Left ventricle myocardium superior (tissue), 1 donor: ENCODE measurements at places on chromosomes 5 and 9. TPM values are rescaled to one million over a fixed set of nuclear protein-coding genes. Genes with fewer than 3 reads are reported as not detected.

DNA sequence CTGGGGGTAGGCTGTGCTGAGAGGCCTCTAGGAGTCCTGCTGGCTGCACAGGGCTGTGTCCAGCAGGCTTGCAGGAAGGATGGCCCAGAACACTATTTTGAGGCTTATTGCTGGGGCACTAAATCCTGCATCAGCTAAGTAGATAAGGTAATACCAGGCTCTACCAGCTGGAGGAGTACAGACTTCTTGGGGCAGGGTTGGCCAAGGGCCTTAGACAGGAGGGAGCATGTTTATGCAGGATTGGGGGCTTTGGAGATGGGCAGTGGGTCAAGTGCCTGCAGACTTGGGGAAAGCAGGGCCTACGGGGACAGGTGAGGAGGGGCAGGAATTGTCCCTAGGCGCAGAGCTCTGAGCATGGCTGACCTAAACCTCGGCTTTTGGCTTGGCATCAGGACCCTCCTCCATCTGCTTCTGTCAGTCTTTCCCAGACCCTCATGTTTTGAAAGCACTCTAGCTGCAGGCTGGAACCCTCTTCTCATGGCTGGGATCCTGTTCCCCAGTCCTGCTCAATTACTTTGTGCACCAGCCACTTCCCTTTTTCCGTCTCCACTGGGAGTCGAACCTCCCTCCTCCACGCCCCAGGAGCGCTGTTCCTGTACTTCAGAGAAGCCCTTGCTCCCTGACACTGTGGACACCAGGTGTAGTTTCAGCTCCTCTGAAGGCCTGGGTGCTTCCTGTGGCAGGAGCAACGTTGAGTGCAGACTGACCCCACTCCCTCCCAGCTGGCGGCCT, 61.0 kb upstream of the SPTLC1 start:
- no peak for DNase-seq

DNA sequence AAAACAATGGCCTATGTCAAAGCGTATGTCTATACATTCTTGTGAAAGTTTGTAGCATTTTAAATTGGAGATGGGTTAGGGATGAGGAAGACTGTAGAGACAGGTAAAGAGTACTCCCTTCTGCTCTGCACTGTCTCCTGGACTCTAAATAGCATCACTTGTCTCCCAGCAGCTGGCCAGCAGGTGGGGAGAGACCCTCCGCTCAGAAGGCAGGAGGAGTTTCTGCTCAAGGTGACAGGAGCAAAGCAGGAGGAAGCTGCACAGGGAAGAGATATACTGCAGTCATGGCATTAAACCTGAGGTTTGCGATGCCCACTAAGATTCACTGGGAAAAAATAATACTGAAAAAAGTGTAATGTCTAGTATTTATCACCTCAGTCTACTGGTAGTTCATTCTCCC, 10.7 kb upstream of the ASTN2 start:
- DNase-seq = no peak

The NIM1K gene
- 0.20 TPM for total RNA-seq

DNA sequence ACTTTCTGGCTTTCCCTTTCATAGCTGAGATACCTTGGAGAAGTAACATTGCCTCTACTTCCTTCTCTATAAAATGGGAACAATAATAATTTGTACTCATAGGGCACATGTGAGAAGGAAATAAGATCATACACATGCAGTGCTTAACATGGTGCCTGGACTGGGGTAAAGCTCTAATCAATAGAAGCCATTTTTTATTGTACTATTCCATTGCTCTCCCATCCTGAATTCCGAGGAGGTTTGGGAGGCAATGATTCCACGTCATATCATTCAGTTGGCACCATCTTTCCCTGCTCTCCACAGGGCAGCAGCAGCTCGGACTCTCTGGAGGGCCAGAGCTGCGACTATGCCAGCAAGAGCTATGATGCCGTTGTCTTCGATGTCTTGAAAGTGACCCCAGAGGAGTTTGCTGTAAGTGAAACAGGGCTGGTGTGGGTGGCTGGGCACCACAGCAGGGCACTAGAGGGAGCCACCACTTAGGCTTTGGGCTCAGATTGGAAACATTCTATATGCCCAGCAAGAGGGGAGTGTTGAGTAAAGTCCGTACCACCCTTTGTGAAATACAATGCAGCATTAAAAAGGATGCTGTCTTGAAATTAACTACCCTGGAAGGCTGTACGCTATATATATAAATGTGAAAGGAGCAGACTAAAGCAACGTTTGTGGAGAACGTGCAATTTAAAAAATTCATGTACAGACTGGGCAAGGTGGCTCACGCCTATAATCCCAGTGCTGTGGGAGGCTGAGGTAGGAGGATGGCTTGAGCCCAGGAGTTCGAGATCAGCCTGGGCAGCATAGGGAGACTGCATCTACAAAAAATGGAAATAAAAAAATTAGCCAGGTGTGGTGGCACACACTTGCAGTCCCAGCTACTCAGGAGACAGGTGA, 51.2 kb downstream of the RALGPS1 start:
- peak; percentile 66 for DNase-seq

DNA sequence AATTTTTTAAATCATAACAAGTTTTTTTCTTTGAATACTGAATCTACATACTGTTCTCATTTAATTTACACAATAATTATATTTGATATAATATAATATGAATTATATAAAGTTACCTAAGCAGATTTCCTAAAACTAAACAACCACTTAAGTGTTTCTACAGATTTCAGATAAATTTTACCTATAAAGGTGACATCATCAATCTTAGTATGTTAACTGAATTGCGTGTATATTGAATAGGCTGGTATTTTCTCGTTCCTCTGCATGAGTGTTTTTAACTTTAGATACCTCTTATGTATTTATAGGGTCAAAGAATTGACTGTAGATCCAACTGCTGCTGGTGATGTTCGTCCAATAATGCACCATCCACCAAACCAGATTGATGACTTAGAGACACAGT, 30.3 kb downstream of the DIMT1 start:
- no peak for DNase-seq

- DNase-seq = peak; percentile 31
Measured at GRCh38 chr5:111680737-111681413, 76.1 kb downstream of the NREP start.

The FRMD3 gene
- 97.7 TPM for total RNA-seq

- no peak for DNase-seq
Measured at GRCh38 chr9:28212979-28213378, 639.7 kb upstream of the C9orf72 start.

DNA sequence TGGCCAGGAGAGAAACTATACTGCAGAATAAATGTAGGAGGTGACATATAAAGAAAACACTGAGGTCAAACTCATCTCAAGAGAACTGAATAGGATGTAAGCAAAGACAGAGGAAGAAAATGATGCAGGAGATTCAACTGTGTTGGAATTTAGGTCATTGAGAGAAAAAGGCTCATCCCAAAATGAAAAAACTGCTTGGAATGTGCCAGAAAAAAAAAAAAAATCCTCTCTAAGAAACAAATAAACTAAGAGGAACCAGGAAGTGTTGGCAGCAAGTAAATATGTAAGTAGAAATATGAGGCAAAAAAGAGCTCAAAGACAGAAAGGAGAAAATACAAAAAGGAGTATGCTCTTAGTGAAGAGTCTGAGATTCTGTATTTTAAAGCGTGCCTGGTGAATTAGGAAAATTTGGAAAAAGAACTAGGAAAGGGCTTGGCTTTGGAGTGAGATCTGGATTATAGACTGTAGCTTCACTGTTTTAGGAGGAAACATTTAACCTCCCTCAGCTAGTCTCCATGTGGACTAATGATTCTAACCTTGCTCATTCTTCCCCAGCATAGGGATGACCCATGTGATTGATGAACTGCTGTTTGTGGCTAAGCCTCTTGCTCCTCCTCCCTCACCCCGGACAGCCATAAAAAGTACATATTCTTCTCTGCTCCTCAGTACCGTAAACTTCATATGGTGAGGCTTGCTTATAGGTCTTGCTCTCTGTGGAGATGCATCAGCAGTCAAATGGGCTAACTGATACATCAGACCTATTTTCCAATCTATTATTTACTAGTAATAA, 185.6 kb upstream of the POU5F2 start:
- DNase-seq = no peak

DNA sequence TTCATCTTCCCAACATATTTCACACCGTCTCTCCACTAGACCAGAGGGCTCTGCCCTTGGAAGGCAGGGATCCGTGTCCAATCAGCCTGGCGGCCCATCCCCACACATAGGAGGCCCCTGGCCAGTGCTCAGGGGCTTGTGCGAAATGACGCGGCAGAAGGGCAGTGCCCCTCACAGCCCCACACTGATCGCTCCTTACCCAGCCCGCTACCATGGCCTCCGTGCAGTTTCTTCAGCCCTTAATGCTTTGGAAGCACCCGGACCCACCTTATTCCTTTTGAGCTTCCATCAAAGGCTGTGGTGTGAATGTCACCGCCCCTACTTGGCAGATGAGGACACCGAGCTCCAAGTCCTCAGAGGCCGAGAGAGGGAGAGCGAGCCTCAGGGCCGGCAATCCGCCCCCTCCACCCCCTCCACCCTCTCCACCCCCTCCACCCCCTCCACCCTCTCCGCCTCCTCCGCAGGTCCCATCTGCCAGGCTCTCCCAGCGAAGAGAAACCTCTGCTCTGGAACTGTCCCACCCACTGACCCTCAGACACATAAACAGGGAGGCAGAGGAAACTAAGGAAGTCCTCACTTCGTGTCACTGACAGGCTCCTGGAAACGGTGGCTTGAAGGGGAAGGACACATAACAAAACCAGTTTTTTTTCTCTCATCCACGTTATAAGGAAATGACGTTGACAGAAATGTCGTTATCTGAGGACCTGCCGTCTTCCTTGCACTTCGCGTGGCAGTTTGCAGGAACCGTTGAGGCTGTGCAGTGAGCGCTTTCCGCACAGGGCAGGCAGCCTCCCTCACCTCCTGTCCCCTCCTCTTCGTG, 13.9 kb downstream of the QSOX2 start:
- no peak for DNase-seq

The OR13C2 gene
- not detected for total RNA-seq

- DNase-seq = no peak
Measured at GRCh38 chr5:150227606-150228273, 37.9 kb downstream of the SLC6A7 start.

GRCh38 chr5:125214080-125214479, 467.6 kb upstream of the ZNF608 start:
- DNase-seq = no peak

The MSMP gene
- not detected for total RNA-seq

DNA sequence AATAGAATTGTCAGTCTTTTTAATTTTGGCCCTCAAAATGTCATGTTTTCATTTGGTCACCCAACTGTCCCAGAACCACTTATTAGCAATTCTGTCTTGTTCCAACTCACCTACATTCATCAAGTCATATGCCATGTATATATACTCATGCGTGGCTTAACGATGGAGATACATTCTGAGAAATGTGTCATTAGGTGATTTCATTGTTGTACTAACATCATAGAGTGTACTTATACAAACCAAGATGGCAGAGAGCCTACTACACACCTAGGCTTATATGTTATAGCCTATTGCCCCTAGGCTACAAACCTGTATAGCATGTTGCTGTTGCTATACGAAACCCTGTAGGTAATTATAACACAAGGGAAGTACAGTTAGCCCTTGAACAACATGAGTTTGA, 36.6 kb downstream of the RNF38 start:
- DNase-seq = no peak

- no peak for DNase-seq
Measured at GRCh38 chr9:109110329-109111021, 9.3 kb downstream of the TMEM245 start.

The IRX1 gene
- total RNA-seq = not detected

The HOMER1 gene
- 59.5 TPM for total RNA-seq

The ITK gene
- 0.99 TPM for total RNA-seq

GRCh38 chr9:114437401-114437893, 49.7 kb upstream of the AKNA start:
- no peak for DNase-seq

The SPINK4 gene
- total RNA-seq = not detected

The PLAC8L1 gene
- 0.45 TPM for total RNA-seq

- DNase-seq = no peak
Measured at GRCh38 chr9:87071473-87071872, 124.2 kb upstream of the GAS1 start.

- DNase-seq = no peak
Measured at GRCh38 chr5:84362061-84362720, 22.5 kb downstream of the EDIL3 start.

- no peak for DNase-seq
Measured at GRCh38 chr5:106258591-106259125, 1412.1 kb downstream of the EFNA5 start.

- DNase-seq = no peak
Measured at GRCh38 chr9:114396558-114397218, 8.9 kb upstream of the AKNA start.

DNA sequence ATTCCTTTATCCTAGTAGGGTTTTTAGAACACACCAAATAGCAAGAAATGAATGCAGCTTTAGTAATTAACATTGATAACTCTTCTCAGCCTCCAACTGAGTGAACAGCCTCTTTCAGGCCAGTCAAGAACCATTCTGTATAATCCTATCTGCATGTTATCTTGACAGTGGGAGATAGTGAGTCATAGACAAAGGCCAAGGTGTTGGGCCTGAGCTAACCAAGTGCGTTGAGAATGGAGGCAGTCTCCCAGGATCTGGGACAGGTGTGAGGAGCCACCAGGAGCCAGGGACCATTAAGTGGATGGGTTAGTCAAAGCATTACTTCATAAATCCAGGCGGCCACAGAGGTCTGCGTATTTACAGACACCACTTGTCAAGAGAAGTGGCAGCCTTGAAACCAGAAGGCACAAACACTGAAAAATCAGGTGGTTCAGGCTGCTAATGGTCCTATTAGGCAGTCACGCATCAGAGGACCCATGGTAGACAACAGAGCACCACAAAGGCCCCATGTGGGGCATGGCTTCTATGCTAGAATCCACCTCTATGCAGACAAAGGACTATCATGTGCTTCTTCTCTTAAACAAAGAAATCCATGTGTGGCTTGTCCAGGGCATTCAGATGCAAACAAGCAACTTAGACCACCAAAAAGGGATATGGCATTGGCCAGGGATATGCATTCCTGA, 409.7 kb upstream of the PIK3R1 start:
- no peak for DNase-seq

The DMGDH gene
- 1.3 TPM for total RNA-seq

DNA sequence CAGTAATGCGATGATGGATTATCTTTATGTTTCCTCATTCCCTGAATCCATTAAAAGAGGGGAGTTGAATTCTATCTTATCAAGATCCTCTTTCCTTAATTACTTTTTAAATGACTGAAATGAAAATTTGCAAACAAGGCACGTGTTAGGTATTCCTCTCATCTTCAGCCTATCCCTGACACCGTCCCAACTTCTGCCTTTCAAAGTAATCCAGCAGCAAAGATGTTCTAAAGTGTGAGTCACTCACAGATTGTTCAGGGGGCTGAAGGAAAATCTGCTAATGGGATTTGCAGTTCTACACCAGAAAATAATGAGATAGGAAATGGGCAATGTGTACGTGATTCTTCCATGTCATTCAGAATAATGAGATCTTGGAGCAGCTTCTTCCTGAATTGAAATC, 403.0 kb downstream of the ARHGEF28 start:
- DNase-seq = no peak
